ENCODE measurements at places on chromosomes 6 and 20.

DNA sequence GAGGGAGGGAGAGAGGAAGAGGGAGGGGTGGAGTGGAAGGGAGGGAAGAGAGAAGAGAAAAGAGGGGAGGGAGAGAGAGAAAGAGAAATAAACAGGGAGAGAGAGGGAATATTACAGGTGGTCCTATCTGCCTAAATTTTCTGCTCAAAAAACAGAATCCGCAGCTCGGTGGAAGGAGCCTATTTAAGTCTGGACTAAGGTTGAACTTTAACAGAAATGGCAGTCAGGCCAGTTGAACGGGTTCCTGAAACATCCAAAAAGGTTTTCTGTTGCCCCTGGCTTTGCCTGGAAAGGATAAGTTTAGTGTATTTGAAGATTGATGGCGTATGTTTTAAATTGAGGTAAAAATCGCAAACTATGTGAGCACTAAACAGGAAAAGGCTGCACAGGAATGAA lies 2.2 kb downstream of the TFAP2B start:
- no peak for DNase-seq

GRCh38 chr6:149483334-149483725 lies 1.5 kb downstream of the ZC3H12D start:
- no peak for DNase-seq

DNA sequence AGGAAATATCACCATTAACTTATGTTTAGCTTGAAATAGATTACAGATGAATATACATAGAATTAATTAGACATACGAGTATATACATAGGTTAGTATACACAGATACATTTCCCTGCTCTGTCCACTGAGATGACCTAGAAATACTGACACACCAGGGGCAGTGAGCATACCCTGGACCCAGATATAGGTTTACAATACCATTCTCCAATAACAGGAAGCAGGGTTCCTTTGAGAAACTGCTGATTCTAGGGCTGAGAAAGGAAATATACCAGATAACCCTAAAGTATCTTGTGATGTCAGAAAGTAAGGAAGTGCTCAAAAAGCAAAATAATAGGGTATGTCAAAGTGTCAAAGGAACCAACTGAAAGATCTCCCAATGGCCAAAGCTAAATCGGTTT lies 322.5 kb downstream of the HAO1 start:
- DNase-seq: no peak

- DNase-seq: no peak
These were observed 573.3 kb downstream of the PKHD1 start for GRCh38 chr6:51513891-51514747.

Data from NCI-H1436 treated with DMSO at 0.1 percent for 48 hours (cell line).